Hematopoietic multipotent progenitor cell (in vitro differentiated cells): ENCODE measurements at places on chromosomes 7 and 10.
A peak's percentile ranks its signal among the peaks of the same experiment; 100 is the strongest.

GRCh38 chr7:135463908-135464307 lies 46.0 kb downstream of the CNOT4 start:
- peak; percentile 16 for DNase-seq

DNA sequence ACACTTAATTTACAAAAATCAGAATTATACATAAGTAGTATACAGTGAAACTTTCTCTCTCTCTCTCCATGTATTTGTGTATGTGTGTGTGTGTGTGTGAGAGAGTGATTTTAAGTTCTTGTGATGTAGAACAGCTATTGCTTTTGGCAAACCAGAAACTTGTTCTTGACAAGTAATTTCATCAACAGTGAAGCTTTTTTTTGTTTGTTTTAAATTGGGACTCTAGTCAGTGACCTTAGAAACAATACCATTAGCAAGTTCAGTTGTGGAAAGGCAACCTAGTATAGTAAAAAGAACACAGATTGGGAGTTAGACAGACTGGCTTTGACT lies 319.1 kb downstream of the PTEN start:
- DNase-seq = no peak

DNA sequence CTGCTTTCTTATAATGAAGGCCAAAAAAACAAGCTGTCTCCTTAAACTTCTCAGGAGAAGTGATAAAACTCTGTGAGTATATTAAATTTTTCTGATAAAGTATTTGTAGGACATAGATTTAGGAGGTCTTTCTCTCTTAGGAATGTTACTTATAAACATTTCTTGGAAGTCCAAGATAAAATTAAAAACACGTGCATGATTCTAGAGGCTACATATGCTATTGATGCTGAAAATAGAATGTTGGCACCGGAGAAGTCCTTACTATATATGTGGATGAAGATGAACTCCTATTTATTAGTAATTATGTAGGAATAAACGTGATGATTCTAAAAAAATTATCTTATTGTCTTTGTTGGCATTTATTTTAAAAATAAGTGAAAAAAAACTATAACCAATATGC lies 241.3 kb upstream of the LRRTM3 start:
- DNase-seq = no peak

DNA sequence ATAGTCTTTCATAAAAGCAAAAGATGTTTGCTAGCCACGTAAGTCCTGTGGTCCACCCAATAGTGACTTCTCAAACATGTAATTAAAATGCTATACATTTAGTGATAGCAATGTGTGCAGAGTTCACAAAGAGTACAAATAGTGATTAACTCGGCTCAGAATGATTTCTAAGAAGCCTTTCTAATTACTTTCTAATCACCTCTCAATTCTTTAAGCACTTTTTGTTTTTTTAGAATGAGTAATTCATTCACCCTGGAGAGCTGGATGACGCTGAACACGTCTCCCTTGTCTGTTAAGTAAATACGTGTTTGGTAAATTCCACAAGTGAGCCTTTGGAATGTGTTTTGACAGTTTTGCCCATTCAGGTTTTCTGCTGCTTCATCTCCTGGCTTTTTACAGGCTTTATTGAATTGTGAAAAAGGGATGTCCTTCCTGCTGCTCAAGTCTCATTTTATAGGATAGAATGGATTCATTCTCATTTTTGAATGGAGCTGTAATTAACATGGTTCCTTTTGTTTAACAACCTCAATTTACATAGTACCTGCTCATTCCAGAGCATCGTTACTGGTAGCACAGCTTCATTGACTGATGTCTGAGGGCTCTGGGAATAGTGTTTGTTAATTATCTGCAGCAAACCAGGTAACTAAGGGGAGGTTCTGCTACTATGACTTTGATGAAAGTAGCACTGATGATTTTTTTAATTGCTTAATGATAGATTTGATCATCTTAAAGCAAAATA lies 212.1 kb downstream of the VTI1A start:
- DNase-seq = no peak

GRCh38 chr10:127908106-127908958 lies 1.4 kb downstream of the PTPRE start:
- no peak for DNase-seq

DNA sequence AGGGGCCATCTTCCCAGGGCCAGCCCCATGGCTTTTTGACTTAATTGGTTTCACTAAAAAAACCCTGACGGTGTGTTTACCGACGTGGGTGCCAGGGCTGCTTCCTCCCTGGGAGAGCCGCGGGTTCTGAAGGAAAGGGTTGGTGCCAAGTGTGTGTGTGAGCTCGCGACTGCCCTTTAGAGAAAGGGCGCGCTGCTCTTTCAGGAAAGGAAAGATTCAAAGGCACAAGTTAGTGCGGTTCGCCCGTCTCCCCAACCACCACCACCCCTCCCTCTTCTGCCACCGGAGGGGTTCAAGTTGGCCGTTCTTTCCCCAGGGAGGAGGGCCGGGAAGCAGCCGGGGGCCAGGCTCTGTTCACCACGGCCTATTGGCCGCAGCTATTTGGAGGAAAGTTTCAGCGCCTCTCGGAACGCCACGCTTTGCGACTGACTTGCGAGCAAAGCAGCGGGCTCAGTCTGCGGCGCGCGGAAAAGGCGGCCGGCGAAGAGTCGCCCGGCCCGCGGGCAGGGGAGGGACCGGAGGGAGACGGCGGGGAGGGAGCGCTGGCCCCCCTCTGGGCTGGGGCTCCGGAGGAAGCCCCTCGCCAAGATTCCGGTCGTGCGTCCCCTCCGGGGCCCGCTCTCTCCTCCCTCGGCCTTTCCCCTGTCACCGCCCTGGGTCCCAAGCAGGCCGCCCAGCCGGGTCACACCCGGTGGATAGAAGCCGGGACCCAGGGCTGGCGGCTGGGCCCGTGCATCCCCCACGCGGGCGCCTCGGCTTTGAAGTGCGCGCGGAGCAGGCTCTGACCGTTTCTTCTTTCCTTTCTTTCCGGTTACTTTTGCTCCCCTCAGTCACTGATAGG lies 165.9 kb upstream of the PPP1R3A start:
- no peak for DNase-seq

GRCh38 chr10:103739039-103739764 lies 116.2 kb downstream of the SH3PXD2A start:
- DNase-seq = no peak

- DNase-seq = peak; percentile 22
Measured at GRCh38 chr7:27895551-27895950, 155.6 kb downstream of the TAX1BP1 start.

GRCh38 chr10:12465385-12466136 lies 116.2 kb downstream of the CAMK1D start:
- no peak for DNase-seq

DNA sequence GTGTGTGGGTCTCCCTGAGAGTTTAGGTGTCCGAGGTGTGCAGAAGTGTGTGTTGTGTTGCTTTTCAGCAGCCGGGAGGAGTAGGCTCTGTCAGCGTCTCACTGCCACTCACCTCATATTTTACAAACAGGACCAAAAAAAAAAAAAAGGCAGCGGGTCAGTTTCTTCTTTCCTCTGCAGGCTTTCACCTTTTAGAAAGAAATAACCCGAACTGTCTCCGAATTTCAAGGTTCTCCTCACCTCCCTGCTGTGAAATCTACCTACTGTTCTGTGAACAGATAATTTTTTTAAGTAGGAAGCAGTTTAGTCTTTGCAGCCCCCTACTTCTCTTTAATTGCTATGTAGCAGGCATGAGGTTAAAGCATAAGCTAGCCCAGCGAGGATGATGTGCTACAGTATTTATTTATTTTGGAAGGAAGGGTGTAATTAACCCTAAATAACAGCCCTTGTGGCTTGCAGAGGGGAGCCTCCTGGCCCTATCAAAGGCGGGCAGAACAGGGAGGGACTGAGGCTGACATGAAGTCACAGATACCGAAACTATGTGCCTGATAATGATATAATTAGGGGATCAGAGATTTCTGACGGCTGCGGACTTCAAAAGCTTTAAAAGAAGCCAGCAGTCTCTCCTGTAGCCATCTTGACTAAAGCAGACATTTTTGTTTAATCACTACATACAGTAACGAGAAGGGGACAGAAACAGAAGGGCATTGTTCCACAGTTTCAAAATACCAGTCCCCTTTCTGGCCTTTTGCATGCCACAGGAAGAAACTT lies 1.6 kb downstream of the BAMBI start:
- peak; percentile 18 for DNase-seq

GRCh38 chr7:26042237-26042636 lies 109.8 kb upstream of the NFE2L3 start:
- DNase-seq = no peak

- DNase-seq = peak; percentile 8
Measured at GRCh38 chr7:112266595-112267270, 60.2 kb downstream of the ZNF277 start.
